ENCODE measurements at places on chromosomes 1 and 21. TPM values are rescaled to one million over a fixed set of nuclear protein-coding genes. Genes with fewer than 3 reads are reported as not detected.

RPRD2 gene
- total RNA-seq = 15.0 TPM

LCE1F gene
- total RNA-seq = not detected

HSPA6 gene
- total RNA-seq = 10.2 TPM

TRIM46 gene
- total RNA-seq = 0.72 TPM

CD84 gene
- 3.2 TPM for total RNA-seq

CREG1 gene
- total RNA-seq = 47.0 TPM

PLPP3 gene
- total RNA-seq = 191 TPM

FAM110D gene
- total RNA-seq = 1.5 TPM

GLUL gene
- 609 TPM for total RNA-seq

ADCY10 gene
- total RNA-seq = 0.21 TPM

GBP6 gene
- total RNA-seq = 34.4 TPM

CELA3A gene
- not detected for total RNA-seq

CLDN17 gene
- total RNA-seq = not detected

CRYAA gene
- not detected for total RNA-seq

CLDN14 gene
- total RNA-seq = 3.4 TPM

CDA gene
- not detected for total RNA-seq

ACTL8 gene
- total RNA-seq = not detected

C1QB gene
- total RNA-seq = 18.5 TPM

REN gene
- not detected for total RNA-seq

PTGFRN gene
- total RNA-seq = 112 TPM

RAB7B gene
- 10.7 TPM for total RNA-seq

MACO1 gene
- 18.7 TPM for total RNA-seq

NBPF4 gene
- not detected for total RNA-seq

FUBP1 gene
- total RNA-seq = 250 TPM

SPRR5 gene
- total RNA-seq = not detected

KRTAP21-2 gene
- not detected for total RNA-seq

BSND gene
- not detected for total RNA-seq

OR2L2 gene
- total RNA-seq = not detected

All from tongue (tissue), 3 donors.